ENCODE measurements at places on chromosomes 11 and 22.

GRCh38 chr22:23147617-23148387, 2.5 kb downstream of the RAB36 start:
- no peak for DNase-seq

- no peak for DNase-seq
Measured at GRCh38 chr11:107819361-107820014, 39.1 kb downstream of the SLC35F2 start.

DNA sequence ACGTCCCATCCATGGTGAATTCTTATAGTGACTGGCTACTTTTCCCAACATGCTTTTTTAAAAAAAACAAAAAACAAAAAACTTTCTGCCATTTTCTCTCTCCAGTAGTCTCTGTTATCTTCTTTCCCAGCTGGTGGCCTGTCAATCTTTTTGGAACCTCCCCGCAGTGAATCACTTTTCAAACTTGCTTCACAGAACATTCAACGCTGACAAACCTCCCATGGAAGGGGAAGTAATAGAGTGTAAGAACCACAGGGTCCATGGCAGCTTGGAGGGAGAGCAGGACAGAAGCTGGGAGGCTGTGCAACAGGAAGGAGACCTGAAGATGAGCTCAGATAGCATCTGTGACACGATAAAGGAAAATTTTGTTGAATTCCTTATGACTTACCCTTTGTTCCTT, 9.8 kb upstream of the CECR2 start:
- no peak for DNase-seq

- no peak for DNase-seq
Measured at GRCh38 chr11:47932544-47932943, 47.8 kb upstream of the PTPRJ start.

- no peak for DNase-seq
Measured at GRCh38 chr11:91264481-91264880, 960.1 kb upstream of the FAT3 start.

- no peak for DNase-seq
Measured at GRCh38 chr11:13118650-13119049, 109.5 kb downstream of the RASSF10 start.

DNA sequence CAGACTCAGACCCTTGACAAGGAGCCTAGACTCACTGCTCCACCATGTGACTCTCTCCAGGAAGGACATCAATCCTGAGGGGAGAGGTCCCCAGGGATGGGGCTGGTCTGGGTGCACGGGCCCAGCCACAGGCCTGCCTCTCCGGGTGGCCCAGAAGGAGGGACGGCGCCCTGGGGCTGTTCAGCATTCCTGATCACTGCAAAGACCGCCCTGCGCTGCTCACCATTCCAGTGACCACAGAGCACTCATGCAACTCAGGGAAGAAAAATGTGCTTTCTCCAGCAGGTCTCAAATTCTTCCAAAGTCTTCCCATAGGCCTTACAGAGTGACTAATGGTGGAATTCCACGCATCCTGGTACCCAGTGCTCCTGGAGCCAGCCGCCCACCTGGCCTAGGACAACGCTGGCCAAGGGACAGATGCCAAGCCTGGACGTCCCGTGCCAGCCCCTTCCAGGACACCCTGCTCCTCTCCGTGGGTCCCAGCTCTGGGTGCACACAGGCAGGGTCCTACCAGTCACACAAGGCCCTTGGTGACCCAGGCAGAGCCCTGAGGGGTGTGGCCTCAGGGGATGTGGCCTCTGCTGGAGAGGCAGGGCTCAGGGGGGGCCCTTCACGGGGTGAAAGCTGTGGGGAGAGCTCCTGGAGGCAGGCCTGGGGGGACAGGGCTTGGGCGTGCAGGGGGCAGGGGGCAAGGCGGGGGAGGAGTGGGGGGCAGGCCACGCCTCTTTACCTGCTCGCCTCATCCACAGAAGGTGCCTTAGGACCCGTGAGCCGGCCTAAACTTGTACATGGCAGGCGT, 178.8 kb downstream of the IGLL1 start:
- no peak for DNase-seq

DNA sequence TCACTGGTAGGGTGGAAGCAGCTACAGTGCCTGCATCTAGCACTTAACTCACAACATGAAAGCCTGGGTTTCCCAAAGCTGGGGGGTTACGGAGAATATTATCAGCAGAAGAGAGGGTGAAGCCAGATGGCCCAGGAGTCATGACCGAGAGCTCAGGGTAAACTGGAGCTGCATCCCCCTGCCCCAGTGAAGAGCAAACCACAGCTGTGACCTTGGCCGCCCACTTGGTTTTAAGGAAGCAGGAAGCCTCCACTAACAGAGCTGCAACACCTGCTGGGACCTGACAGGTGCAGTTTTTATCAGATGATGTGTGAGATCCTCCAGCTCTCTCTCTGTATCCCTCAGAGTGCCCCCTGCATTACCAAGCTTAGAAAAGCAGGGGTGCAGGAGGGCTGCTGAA, 20.9 kb downstream of the TCP11L1 start:
- no peak for DNase-seq

DNA sequence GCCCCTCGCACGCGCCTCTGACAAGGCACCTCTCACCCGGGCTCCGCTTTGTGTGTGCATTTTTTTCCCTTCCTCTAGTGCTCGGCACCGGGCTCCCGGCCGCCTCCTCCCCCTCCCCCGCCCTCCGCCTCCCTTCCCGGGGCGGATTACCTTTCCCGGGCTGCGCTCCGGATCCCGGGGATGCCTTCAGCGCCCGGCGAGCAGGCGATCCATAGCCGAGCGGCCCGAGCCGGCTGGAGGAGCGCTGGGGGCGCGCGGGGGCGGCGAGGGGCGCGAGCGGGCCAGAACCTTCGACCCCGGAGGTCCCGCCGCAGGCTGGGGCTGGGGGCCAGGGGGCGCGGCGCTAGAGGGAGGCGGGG, 282 bp downstream of the MPPED2 start:
- DNase-seq, result no peak

DNA sequence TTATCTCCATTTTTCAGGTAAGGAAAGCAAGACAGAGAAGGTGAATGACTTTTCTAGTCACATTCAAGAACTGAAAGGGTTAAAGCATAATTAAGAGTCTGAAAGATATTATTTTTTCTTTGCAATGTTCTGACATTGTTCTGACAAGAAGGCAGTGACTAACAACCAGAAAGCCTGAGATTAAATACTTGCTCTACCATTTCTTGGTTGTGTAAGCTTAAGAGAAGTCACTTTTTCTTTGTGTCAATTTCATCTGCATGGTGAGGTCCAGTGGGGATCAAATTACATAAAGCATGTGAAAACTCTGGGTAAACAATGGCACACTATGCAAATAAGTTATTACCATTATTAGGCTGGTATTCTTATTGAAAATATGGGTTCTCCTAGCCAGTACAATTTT, 73.7 kb downstream of the PHF21A start:
- DNase-seq, result no peak

GRCh38 chr22:38110863-38111852, 674 bp upstream of the BAIAP2L2 start:
- DNase-seq, result no peak

- no peak for DNase-seq
Measured at GRCh38 chr22:41078931-41079330, 13.5 kb upstream of the EP300 start.

DNA sequence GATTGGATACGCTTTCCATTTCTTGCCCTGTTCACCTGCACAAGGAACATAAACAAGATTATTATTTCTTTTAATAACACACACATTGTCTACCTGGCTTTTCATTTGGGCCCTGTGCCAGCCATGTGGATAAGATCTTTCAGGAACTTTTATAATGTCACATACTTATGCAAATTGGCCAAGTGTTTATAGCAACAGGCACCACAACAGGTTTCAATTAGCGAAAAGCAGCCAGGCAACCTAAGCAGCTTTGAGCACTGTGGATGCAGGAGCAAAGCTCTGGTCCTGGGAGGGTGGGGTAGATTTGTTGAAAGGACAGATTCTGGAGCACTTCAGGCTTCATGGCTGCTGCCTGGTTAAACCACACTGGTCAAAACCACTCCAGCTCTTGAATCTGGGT, 217.4 kb downstream of the BARX2 start:
- DNase-seq, result no peak

GRCh38 chr11:9701799-9702198, 37.9 kb downstream of the SWAP70 start:
- no peak for DNase-seq

DNA sequence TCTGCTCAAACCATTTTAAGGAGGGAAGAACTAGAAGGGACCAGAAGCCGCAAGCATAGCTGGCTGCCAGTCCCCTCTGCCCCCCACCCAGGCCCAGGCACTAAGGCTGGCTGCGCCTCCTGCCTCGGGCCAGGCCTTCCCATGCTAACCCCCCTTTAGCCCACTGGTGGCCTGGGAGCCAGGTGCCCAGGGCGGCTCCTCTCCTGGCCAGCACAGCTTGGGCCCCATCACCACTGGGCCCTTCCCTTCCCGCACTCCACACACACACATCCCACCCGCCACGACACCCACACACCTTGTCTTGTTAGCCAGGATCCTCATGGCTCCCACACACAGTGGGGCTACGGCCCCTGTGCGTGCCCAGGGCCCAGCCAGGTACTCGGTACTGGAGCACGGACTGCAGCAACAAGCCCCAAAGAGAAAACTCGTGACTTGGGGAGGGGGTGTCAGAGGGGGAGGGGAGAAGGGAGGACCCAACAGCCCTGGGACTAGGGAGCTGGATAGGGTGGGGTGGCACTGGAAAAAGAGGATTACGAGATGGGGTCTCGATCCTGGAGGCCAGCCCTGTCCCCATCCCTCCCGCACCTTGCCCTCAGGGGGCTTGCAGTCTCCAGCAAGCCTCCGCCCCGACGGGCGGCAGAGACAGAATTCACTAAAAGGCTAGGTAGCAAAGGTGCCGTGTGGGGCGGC, 16.0 kb downstream of the BCL9L start:
- no peak for DNase-seq

- DNase-seq, result no peak
Measured at GRCh38 chr22:28230671-28231070, 311.6 kb upstream of the PITPNB start.

DNA sequence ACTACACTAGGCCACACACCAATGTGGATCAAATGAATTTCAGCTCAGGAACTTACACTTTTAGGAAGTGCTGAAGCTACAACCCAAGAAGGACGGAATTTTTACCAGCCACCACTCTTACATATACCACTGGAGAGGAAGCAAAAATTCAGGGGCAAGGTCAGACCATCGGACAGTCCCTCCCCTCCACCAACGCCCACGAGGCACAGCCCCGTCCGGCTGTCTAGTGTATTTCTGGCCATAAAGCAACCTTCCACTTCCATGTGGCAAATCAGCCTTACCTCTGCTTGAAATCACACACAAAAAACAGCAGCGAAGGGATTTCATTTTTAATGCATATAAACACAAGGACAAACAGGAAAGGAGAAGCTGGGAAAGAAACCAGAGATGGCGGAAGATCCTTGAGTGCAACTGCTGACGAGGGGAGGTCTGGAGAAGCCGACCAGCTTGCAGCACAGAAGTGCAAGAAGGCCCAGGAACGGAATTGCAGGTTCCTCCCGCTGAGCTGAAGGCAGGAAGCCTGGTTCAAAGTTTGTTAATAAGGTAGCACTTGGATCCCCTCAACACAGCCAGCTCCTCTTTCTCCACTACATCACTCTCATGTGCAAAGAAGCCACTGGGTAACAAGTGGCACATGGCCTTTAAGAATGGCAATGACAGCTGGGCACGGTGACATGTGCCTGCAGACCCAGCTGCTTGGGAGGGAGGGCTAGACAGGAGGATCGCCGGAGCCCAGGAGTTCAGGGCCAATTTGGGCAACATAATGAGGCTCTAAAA, 71.5 kb downstream of the SHANK2 start:
- no peak for DNase-seq
